ENCODE measurements at places on chromosomes 13 and 19. TPM values are rescaled to one million over a fixed set of nuclear protein-coding genes. Genes with fewer than 3 reads are reported as not detected.

GRCh38 chr19:38711726-38712153 is 32.5 kb downstream of the CAPN12 start:
- peak; percentile 97 for DNase-seq

DNA sequence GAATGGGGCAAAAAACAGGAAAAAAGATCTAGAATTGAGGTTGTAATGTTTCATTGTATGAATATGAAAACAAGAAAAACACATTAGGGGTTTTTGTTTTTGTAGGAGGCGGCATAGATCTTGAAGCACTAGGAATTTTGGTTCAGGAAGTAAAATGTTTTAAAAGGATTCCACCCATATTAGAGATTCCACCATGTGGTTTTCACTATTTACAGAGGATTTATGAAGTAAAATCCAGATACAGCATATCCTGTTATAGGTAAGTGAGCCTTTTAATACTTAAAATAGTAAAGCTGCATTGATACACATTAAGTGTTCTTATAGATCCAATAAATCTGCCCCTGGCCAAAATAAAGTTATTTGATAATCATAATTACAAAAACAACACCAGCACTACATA is 61.4 kb downstream of the MICU2 start:
- DNase-seq, result no peak

DNA sequence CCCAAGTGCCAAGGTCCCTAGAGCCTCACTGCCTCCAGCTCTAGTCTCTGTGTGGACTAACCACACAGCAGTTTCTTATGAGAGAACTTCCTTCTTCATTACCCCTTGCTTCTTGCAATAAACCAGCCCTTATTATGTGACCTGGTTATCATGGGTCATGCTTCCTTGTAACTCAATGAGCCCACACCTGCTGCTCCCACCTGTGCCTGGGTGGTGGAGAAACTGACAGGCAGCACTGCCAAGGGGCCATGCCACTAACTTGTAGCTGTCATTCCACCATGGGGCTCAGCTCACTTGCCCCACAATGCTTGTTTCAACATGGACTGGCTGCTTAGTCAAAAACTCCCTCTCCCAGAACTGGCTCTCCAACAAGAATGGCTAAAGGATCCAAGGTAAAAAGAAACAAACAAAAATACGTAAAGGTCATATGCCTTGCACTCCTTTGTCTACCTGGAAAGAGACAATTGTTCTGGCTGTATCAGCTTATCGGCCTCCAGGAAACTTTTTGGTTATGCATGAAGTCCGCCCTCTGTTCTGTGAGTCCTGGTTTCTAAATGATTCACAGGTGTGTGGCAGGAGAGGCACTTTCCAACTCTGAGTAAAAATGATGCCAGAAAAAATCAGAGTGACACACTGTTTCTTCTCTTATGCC is 446.4 kb downstream of the COG6 start:
- no peak for DNase-seq

DNA sequence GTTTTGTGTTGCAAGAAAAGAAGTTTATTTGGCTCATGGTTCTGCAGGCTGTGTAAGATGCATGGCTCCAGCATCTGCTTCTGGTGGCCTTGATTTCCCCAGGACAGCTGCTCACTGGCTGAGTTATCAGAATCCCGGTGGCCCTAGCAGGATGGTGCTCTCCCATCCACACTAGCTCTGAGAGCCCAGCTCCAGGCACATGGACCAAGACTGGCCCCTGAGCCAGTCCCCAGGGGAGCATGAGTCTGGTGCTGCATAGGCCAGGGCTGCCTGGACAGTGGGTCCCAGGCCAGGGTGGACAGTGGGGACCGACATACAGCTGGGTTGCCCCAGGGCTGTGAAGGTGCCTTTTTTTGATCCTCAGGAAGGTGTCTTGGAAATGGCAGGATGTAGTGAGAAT is 10.4 kb downstream of the ADGRE2 start:
- DNase-seq, result no peak

The INAFM1 gene
- total RNA-seq, result 1.9 TPM

The TMEM255B gene
- total RNA-seq, result 3.1 TPM

- no peak for DNase-seq
Observed at GRCh38 chr19:15540435-15540834, 32.1 kb downstream of the CYP4F22 start.

DNA sequence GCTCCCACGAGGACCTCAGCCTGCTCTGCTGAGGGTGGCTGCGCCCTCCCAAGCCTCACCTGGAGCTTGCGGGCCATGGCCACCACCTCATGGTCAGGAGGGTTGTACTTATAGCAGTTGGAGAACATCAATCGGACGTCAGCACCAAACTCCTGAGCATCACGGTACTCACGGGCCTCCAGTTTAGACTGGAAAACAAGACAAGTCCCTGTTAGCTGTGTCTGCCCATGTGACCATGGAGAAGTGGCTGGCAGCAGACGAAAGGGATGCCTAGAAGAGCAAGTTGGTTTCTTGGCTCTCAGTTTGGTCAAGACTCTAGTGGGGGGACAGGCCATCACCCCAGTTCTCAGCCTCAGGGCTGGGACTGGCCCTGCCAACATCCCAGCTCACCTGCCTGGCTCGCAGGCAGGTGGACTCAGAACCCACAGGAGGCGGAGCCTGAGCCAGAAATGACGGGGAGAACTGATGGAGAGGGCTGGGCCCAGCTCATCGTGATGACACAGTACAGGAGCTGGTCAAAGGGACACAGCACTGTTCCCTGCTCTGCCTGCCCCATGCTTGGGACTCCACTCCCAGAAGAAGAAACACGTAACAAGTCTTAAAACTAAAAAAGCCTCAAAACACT is 31.2 kb upstream of the EPHX3 start:
- DNase-seq, result no peak

- no peak for DNase-seq
Observed at GRCh38 chr13:49258089-49258796, 10.5 kb downstream of the CDADC1 start.

The SNRPA gene
- total RNA-seq, result 52.8 TPM

The KCNC3 gene
- not detected for total RNA-seq

DNA sequence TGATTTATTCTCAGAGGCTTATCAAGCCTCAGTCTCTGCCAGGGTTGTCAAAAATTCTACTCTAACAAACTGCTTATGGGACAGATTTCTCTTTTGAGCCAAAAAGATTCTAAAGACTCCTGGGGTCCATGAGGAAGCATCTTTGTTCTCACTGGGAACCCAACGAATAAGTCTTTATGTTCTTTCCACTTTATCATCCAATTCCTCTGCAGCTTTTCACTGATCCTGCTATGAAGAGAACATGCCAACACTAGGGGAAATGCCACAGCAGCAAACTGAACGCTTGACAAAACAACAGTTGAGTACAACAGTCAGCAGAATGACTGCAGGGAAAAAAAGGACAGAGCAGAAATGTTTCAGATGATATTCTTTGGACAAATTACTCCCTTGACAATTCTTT is 22.2 kb downstream of the DCLK1 start:
- DNase-seq, result no peak

The DAND5 gene
- not detected for total RNA-seq

GRCh38 chr13:107882708-107883560 is 332.4 kb downstream of the LIG4 start:
- no peak for DNase-seq

DNA sequence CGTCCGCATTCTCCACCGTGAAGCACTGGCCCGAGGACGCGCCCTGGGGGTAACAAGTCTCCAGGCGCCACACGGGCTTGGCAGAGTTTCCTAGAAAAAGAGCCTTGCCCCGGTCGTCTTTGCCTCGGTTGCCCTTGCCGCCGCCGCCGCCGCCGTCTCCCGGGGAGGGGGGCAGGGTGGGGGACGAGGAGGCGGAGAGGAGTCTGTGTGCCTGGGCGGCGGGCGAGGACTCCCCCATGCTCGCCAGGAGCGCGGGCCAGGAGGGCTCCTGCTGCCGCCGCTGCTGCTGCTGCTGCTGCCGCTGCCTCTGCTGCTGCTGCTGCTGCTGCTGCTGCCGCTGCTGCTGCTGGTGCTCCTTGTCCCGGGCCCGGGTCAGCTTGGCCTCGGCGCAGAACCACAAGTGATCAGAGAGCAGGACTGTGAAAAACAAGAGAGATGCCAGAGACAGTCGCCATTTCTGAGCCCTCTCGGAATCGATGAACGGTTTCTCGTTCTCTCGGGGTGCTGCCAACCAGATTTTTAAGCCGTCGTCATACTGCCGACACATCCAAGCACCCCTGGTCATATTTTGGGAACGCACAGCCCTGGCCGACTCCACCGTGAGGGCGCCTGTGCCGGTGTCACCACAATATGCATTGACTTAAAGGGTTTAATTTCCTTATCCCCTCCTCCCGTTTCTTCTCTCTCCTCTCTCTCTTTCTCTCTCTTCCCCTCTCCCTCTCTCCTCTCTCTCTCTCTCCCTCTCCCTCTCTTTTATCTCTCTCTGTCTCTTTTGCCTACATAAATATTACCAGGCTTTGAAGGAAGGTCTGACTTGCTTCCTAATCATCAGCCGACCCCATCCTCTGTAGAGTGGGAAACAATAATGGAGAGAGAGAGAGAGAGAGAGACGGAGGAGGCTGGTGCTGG is 349.1 kb downstream of the LIG4 start:
- no peak for DNase-seq

DNA sequence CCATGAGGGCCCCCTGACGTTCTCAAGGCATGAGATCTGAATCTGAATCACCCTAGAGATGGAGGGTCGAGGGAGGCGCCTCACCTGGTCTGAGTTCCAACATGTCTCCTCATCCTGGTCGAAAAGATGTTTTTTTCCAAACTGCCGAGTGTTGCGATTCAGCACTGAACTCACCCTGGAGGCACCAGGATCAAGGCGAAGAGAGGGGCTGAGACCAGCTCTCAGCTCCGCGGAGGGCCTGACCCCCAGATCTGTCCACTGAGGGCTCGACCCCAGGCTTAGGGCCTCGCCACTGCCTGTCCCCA is 555 bp downstream of the NR2C2AP start:
- DNase-seq, result no peak

DNA sequence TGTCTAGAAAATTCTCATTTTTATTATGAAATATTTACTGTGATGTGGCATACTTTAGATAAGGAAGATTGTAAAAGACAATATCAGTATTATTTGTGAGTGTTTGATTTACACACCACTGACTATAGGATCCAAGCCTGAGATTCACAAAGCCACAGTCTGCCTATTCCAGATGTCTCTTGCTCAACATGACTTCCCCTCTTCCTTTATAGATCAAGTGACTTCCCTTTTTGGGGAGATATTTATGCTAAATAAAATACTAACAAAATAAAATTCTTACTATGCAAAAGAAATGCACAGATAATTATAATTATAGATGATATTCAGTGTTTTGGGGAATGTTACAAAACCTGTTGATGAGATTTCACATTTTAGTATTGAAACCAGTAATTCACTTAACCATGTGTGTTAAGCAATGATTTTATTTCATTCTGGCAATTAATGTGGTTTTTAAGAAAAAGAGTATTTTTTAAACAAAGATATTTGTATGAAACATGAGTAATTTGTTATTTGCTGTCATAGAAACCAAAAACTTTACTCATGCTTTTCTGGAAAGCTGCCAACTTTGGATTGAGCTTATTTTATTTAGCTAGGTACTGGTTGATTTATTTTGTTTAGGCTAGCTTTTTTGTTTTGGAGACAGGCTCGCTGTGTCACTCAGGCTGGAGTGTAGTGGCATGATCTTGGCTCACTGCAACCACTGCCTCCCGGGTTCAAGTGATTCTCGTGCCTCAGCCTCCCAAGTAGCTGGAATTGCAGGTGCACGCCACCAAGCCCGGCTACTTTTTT is 13.7 kb upstream of the GPR183 start:
- peak; percentile 91 for DNase-seq

The CAB39L gene
- 6.9 TPM for total RNA-seq

DNA sequence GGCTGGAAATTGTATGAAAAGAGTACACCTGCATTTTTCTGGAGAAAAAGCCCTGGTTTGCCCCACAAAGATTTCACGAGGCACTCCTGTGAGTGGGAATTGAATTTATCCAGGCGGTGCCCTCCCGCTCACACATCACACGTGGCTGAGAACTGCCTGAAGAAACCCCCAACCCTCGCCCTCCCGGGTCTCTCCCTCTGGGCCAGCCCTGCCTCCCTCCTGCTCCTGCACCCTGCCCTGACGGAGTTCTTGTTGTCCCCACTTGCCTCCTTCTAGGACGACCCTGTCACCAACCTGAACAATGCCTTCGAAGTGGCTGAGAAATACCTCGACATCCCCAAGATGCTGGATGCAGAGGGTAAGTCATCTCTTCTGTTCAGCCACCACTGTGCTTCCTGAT is 35.2 kb downstream of the CAPN12 start:
- DNase-seq, result no peak

- DNase-seq, result no peak
Observed at GRCh38 chr19:35153701-35154524, 622 bp upstream of the FXYD5 start.

DNA sequence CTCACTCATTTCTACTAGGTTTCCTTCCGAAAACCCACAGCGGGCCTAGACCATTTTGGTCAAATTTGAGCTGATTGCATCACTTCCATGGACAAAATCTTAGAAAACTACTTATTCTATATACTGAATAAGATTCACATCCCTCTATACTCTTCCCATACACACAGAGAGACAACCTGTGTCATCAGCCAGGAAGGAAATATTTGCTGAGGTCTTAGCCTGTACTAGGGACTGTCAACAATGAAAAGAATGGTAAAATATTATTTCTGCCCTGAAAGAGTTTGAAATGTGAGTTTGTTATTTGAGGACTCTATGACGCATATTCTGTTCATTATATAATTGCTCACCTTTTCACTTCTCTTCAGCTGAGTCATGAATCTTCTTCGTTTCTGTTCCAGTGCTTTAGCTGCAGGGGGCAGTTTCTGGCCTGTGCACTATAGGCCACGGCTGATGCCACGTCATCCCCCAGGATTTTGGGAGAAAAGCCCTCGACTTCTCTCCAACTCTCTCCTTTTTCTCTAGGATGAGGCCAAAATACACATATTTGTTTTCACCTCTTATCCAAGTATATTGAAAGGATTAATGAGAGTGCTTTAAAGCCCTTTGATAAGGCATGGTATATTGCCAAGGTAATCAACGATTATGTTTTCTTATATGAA is 47.7 kb downstream of the GSX1 start:
- DNase-seq, result no peak

DNA sequence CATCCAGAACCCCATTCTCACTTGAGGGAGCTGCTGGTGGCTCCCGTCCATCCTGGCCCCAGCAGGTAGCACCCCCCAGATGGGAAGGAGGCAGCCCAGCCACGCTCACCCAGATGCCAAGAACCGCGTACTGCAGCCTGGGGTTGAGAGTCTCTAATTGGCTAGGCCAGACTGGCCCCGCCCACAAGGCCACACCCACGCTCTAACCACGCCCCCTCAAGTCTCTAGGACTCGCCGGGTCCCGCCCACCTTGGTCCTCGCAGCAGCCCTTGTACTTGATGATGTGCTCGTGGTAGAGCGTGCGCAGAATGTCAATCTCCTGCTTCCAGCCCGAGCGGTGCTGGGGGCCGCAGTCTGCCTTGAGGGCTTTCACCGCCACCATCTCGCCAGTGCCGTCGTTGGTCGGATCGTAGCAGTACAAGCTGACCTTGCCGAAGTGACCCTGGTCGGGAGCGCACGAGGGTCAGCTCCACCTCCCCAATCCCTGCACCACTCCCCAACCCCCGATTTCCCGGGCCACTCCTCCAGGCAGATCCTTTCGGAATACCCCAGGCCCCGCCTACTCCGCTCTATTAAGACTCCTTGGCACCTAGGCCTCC is 14.5 kb upstream of the ICAM3 start:
- DNase-seq, result no peak

- DNase-seq, result peak; percentile 86
Observed at GRCh38 chr19:46661735-46662592, 982 bp upstream of the DACT3 start.

The TSKS gene
- total RNA-seq, result not detected

The ZNF846 gene
- total RNA-seq, result 8.8 TPM

The CTU1 gene
- 17.8 TPM for total RNA-seq

GRCh38 chr13:101695870-101696516 is 243.5 kb downstream of the ITGBL1 start:
- DNase-seq, result no peak
